Activated CD4-positive, alpha-beta T cell treated with anti-CD3 and anti-CD28 coated beads for 1 hour (primary cell): ENCODE measurements at places on chromosomes 11 and 22.

- no peak for DNase-seq
These were observed 18.0 kb downstream of the CBX7 start for GRCh38 chr22:39134366-39135091.

GRCh38 chr11:126800009-126800408 lies 200.6 kb downstream of the KIRREL3 start:
- DNase-seq: no peak

- no peak for DNase-seq
These were observed 1629.6 kb downstream of the FAM181B start for GRCh38 chr11:81104051-81104450.

- no peak for DNase-seq
These were observed 1.1 kb downstream of the CHADL start for GRCh38 chr22:41239443-41240128.

DNA sequence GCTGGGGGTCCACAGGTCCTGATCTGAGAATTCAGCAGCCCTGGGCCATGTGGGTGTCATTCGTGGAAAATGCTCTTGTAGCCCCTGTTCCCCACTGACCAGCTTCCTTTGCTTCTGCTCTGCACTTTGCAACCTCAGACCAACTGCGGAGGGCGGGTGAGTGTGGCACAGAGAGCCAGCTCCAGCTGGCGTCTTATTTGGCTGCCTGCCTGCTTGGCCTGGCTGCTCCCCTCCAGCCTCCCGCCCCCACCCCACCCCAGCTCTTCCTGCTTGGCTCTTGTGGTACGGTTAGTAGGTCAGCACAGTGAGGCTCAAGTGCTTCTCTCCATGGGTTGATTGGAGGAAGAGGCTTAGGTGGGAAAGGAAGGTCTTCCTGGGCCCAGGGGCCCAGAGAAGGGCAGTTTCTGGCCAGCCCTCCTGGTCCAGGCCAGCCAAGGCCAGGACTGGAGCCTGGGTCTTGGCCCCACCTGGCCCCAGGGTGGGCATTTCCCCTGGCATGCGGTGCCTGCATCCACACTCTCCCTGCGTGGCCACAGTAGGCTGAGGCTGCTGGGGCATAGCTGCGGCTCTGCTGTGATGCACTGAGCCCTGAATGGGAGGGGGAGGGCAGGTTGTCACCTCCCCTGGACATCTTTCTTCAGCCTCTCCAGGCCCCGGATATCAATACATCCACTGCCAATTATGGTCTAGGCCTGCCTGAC lies 26.5 kb downstream of the MYO7A start:
- DNase-seq: no peak

DNA sequence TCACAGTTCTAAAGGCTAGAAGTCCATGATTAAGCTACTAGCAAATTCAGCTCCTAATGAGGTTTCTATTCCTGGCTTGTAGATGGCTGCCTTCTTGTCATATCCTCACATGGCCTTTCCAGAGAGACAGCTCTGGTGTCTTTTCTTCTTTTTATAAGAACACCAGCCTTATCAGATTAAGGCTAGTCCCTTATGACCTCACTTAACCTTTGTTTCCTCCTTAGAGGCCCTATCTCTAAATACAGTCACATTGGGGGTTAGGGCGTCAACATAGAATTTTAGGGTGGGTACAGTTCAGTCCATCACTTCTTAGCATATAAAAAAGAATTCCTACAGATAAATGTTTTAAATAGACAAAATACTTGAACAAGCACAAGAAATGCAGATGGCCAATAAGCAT lies 18.2 kb upstream of the CLPB start:
- no peak for DNase-seq

GRCh38 chr11:105393326-105393725 lies 216.5 kb upstream of the GRIA4 start:
- DNase-seq: no peak

- no peak for DNase-seq
These were observed 30.4 kb upstream of the MICAL2 start for GRCh38 chr11:12079726-12080556.

DNA sequence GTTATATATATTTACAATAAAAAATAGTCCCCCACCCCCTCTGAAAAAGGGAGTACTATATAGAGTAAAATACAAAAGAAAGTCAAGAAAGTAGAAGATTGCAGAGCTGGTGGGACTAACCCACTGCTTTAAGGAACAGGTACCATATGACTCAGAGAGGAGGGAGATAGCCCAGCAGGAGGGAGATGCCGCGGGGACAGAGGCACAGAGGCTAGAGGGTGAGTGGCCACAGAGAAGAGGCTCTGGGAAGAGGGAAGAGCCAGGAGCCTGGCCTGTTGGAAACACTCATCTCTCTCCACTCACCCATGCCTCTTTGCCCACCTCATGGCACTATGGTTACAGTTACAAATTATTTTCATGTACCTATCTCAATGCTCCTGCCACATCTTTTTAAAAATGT lies 53.6 kb upstream of the LYVE1 start:
- DNase-seq: no peak

GRCh38 chr11:83105168-83105567 lies 33.5 kb upstream of the RAB30 start:
- no peak for DNase-seq

- DNase-seq: no peak
These were observed 17.5 kb downstream of the SLC6A5 start for GRCh38 chr11:20616920-20617319.

DNA sequence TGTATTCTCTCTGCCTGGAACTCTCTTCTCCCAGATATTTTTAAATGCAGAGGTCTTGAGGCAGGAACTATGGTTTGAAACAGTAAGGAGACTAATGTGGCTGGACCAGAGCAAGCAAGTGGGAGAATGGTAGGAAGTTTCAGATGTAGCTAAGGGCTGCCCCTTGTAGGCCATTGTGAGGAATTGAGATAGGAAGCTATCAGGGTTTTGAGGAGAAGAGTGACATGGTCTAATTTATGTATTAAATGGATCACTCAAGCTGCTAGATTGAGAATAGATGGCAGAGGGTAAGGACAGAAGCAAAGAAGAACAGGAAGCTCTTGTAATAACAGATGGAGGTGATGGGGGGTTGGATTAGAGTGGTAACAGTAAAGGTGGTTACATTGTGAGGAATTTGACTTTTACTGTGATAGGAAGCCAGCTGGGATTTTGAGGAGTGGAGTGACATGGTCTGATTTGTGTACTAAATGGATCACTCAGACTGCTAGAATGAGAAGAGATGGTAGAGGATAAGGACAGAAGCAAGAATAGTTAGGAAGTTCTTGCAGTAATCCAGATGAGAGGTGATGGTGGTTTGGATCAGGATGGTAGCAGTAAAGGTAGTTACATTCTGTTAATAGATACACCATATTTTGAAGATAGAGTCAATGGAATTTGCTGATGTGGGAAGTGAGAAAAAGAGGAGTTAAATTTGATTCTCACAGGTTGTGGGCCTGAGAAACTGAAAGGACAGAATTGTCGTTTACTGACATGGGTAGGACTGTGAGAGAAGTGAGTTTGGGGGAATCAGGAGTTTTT lies 63.0 kb downstream of the HIPK3 start:
- no peak for DNase-seq

GRCh38 chr11:57231539-57232253 lies 5.4 kb downstream of the APLNR start:
- no peak for DNase-seq

DNA sequence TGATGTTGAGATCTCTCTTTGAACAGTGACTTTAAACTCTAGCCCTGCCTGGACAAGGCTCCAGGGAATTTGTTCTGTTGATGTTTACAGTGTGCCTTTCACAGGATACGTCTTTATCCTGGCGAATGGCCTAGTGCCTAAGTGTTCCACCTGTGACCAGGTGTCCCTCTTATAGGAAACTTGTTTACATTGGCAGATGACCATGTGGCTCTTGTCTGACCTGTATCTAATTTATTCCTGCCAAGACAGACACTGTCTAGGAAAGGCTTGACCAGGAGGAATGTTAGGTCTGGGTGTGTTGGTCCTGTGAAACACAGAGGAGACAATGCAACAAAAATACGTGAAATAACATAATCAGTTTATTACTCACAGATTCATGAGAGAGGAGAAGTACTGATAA lies 875.6 kb downstream of the METTL15 start:
- no peak for DNase-seq
